ENCODE measurements at places on chromosomes 5 and 9.

DNA sequence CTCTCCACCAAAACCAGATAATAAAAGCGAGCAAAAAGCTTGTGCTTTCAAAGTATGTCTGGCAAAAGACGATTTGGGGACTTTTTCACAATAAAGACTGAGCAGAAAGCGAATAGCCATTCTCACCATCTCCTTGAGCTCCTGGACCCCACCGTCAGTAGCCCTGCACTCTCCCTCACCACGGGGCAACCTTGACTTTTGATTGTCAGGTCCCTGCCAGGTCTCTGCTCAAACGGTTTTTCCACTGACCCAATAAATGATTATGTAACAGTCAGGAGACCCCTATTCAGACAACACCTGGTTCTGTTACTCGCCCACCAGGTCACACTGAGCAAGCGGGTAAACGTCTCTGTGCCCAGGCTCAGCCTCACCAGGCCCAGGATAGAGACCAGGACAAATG is 131.3 kb downstream of the MVB12B start:
- ATAC-seq: no peak

DNA sequence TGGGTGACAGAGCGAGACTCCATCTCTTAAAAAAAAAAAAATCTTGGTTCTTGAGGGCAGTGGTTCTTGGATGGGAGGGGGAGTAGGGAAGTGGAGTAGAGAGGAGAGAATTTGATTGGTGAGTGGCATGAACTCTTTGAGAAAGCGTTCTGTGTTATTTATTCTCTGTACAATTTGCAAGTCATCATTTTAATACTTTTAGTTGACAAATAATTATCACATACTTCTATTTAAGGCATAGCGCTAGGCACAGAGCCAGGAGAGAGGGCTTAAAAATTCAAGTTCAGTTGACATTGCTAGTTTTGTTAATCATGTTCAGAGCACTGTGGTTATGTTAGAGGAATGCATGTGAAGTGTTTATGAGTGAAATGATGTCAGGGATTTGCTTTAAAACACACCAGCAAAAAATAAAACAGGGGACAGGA is 24.6 kb downstream of the HSDL2 start:
- ATAC-seq: no peak

DNA sequence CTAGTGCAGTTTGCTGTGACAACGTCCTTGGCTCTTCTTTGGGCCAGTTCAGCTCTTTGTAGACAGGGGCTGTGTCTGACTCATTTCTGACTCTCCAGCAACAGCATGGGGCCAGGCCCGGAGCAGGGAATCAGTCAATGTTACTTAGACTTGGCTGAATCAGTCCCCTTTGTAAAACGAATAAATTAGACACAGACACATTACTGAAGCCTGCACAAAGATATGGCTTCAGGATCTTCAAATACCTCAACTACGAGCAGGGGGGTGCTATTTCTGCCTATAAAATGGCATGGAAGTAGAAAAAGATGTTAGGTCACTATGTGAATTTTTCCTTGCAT is 204.7 kb downstream of the TTLL11 start:
- no peak for ATAC-seq

- ATAC-seq: no peak
These were observed 386.0 kb downstream of the CHSY3 start for GRCh38 chr5:130290219-130290618.

DNA sequence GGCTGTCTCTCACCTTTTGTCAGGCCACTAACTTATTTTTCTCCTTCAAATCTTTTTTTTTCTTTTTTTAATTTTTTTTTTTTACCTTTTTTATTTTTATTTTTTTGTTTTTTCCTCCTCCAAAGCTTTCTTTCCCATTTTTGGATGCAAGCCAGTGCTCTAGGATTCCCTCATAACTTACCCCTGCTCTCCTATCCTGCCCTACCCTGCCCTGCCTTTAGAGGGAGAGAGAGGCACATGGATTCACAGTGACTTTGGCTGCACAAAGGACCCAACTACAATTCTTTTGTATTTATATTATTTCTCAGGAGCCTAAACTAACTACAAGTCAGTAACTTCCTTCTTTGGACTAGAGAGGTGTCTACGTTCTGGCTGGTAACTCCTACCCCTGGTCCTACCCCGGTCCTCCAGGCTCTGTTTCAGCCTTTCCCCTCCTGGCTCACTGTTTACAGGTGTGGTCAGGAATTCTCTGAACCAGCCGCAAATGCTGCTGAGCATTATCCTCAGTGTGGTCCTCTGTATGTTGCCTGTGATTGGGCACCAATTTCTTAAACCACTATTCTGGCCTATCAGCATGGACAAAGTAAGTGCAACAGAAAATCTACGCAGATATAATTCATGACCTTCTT is 8.4 kb upstream of the RUSC2 start:
- peak; percentile 44 for ATAC-seq

GRCh38 chr9:31027678-31028077 is 1356.8 kb upstream of the ACO1 start:
- no peak for ATAC-seq

GRCh38 chr9:82989929-82990328 is 73.0 kb downstream of the RASEF start:
- no peak for ATAC-seq

- ATAC-seq: no peak
These were observed 48.6 kb downstream of the UBAP1 start for GRCh38 chr9:34227445-34227844.

DNA sequence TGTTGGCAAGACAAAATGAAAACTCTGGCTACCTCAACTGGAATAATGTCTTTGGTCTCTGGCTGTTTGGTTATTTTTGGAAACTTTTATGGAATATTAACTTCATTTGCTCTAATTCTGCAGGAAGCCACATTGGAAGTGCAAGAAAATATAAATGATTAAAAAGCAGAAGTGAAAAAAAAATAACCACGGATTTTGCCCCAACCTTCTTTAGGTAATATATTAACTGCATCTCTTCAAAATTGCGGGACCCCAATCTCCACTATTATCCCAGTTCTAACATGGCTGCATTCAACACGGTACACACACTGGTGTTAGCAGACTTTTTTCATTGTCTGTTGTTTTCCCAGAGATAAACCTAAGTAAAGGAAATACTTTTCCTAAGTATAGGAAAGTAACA is 23.0 kb downstream of the GLIS3 start:
- ATAC-seq: no peak

DNA sequence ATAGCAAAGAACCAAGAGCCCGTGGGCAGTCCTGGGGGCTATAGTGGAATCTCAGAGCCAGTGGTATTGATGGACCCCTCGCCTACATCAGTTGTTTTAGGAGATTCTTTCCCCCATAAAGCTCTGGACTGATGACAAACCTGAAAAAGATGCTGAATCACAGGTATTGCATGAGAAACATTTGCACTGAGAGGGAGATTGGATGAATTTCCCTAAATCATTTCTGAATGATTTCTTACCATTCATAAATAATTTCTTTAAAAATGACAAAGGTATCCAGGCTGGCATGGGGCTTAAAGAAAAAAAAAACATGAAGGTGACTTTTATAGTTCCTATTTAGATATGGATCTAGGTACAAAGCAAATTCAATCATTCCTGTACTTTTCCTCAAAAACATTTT is 54.0 kb upstream of the SLIT3 start:
- ATAC-seq: no peak

DNA sequence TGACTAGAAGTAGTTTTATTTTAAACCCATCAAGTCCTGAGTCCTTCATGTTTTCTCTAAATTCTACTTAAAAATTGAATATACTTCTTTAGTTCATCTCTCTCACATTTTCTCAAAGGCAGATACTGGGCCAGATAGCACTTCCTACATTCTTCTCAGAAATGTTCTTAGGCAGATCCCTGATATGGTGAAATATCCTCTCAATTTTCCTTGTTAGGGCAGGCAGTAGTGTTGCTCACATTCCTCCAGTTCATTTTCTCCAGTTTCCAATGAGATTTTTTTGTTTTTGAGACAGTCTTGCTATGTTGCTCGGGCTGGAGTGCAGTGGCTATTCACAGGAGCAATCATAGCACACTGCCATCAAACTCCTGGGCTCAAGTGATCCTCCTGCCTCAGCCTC is 5.7 kb downstream of the GCNT1 start:
- ATAC-seq: no peak

DNA sequence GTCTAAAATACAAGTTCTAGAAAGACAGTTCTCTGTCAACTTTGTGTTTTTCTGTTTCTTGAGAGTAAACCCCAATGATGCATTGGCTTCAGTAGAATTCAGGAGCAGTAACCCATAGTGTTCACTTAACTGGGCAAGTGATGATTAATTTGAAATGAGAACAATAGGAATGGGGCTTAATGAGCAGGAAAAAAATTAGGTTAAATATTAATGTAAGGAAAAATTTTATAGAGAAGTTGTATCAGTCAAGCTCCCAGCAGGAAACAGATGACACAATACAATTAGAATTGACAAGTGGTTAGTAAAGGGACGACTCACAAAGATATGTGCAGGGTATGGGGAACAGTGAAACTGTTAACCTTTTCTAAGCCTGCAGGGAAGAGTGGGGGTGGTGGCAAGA is 38.2 kb downstream of the ENTREP1 start:
- ATAC-seq: peak; percentile 47

DNA sequence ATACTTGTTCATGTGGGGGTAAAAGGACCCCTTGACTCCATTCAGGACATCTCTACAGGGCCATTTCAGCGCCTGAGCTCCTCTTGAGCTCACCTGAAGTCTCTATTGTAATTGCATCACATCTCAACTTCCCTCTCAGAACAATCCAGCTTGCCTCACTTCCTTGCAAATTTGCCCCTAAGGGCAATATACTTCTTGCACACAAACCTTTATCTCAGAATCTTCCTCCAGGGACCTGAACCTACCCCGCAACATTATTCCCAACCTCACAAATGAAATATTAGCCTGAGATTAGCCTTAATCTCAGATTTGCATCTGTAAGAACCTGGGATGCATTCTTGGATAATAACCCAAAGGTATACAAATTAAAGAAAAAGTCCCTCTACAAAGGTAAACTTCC is 159.2 kb downstream of the DRD1 start:
- no peak for ATAC-seq

GRCh38 chr5:157106630-157107461 is 2.0 kb downstream of the HAVCR2 start:
- ATAC-seq: no peak

DNA sequence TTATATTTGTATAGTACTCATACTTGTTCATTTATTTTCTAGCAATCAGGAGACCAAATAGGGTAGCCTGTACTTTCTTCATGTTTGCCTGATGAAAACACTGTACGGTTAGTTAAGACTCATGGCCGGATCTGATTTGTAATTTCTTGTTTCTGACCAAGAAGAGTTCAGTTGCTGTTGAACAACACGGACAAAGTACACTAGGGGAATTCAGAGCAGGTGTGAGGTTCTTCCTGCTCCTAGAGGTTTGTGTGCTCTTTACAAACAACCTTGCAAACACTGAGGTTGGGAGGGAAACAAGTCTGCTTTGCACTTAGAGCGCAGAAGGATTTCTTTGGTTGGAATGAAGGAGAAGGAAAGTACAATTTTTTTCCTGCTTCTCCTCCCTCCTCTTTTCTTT is 69.7 kb downstream of the TRIO start:
- peak; percentile 49 for ATAC-seq

- peak; percentile 27 for ATAC-seq
These were observed 10.8 kb downstream of the C9orf50 start for GRCh38 chr9:129610213-129610472.
